Activated naive CD4-positive, alpha-beta T cell (primary cell): ENCODE measurements at places on chromosomes 2 and 18.

DNA sequence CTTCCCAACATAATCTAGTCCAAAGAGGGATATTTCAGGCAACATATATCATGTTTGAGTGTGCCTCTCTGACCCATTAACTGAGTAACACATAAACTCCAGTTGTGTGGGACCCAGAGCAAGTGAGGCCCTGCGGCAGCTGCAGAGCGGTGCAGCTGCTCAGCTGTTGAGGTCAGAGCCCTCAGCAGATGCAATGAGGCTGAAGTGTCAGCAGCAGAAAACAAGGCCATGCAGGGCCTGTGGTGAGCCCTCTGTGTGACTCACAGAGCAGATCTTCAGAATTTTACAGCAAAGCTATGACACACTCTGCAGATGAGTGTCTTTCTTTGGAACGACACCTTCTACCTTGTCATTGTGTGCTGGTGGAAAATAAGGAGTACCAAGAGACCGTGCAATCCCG is 168.5 kb downstream of the CBLN2 start:
- DNase-seq: no peak

DNA sequence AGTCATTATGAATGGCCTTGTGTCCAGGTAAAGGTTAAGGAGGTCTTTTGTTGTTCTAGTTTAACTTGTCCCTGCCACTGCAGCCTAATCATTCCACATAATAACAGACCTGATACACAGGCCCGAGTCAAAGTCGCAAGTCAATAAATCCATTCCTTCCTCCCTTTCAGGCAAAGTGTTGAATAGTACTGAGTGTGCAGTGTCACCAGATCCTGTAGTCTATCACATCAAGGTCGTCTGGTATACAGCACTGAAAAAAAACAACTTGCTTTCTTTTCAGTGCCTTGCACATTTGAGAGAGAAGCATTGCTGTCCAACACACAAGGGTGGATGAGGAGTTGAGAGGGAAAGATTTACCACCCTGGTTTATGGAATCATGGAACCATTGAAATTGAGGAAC is 606.2 kb downstream of the BCL11A start:
- no peak for DNase-seq

DNA sequence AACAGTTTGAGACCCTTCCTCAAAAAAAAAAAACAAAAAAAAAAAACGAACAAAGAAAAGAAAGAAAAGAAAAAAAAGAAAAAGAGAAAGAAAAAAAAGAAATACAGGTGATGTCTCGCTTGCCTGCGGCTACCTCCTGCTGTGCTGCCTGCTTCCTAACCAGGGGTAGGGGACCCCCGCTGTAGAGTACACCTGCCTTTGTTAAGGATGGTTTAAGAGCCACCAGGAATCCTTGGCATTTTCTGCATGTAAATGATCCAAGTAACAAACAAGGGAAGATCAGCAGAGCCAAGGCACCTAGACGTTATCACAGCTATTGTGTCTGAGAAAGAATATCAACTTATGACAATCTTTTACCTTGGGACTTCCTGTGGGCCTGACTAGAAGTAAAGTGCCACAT is 856.8 kb upstream of the GCFC2 start:
- DNase-seq: no peak

GRCh38 chr2:235779444-235779896 is 285.6 kb downstream of the AGAP1 start:
- peak; percentile 13 for DNase-seq

- DNase-seq: no peak
These were observed 79.3 kb upstream of the IGFBP5 start for GRCh38 chr2:216774620-216775019.

GRCh38 chr2:59627599-59627998 is 925.9 kb downstream of the BCL11A start:
- DNase-seq: no peak

DNA sequence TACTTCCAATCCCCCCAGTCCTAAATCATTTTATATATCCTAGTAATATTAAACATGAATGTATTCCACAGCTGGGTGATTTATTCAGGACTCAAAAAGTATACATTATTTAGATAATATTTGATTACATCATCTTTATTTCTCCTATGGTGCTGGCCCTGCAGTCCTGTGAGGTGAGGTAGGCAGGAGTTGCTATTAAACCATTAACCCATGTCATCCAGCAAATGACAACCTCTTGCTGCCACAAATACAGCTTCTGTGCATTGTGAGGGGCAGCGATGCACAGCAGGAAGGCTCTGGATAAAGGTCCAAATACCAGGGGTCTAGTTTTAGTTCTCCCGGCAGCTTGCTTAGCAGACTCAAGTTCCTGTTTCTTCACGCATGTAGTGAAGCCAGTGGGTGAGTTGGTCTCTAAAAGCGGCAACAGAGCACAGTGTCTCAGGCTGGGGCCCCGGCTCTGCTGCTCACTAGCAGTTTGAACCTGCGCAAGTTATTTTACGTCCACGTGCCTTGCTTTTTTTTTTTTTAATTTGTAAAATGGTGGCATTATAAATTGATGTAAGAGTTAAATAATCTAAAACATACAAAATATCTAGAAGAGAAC is 36.1 kb downstream of the INSIG2 start:
- DNase-seq: no peak

- DNase-seq: no peak
These were observed 213.4 kb downstream of the DCC start for GRCh38 chr18:52553441-52553840.

DNA sequence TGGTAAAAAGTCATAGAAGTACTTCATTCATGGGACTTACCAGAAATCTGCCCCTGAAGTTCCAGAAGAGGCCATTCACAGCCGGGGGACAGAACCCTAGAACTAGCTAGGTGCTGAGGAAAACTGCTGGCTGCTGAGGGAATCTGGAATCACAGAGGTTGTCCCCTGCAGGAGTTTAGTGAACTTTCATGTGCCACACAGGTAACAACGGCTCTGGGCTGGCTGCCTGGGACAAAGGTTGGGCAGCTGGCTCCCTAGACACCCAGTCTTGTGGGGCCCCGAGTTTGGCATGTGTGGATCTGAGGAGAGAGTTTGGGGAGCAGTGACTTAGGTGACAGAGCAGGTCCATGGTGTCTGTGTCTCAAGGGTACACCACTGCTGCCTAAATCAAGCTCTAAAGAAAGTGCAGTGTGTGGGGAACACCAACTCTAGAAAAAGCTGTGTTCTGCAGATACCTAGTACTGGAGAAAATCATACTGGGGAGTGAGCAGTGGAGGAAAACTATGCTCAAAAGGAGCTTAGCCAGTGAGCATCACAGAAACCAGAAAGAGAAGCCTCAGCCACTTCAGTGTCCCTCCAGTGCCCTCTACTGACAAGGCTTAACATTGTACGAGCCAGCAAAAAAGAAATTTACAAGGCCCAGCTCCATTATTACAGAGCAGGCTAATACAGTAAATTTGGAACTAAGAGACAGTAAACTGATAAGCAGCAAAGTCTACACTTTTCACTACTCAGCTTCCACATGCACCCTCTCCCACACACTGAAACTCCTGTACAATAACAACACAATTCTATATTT is 15.2 kb downstream of the GALNT3 start:
- DNase-seq: no peak

GRCh38 chr2:71604726-71605120 is 151.4 kb downstream of the DYSF start:
- no peak for DNase-seq

GRCh38 chr18:37484983-37485834 is 80.4 kb downstream of the CELF4 start:
- DNase-seq: no peak

DNA sequence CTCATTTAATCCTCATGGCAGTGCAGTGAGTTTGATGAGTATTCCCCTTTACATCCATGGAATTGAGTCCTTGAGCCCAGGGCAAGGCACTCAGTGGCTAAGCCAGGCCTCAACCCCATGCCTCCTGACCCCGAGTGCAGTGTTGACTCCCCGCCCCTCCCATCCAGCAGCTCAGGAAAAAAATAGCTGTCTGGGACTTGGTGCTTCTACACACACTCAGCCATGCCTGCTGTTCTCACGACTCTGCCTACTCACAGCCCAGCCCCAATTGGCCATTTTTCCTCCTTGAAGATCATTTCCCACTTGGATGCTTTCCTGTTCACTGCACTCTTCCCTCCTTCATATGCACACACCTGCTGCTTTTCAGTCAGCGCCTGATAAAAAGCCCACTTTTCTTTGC is 8.8 kb downstream of the FOSL2 start:
- DNase-seq: no peak

DNA sequence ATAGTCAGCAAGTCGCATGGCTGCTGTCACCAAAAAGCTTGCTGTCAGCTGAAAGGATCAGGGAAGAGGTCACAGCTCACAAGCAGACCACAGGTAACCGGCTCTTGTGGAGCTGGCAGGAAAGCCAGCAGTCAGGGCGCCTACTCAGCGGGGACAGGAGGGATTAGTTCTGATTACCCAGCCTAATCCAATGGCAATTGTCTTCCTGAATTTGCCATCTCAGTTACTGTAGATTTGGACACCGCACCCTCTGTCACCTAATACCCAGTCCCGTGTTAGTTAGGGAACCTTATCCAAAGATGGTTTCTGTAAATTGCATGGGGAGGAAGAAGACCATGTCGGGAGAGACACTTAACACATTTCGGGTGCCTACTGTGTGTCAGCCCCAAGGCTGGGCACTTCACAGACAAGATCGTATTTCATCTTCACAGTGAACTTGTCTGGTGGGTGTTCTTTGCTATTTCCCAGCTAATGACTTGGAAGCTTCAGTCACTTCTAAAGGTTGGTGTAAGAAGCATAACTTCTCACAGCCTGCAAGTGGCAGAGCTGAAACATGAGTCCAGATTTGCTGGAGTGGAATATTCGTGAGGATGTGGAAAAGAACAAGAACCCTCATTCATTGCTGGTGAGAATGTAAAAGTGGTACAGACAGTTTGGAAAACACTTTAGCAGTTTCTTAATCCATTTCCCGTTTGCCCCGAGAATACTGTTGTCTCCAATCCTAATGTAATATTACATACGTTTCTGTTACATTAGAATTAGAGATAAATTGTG is 9.9 kb downstream of the ALPK2 start:
- no peak for DNase-seq

DNA sequence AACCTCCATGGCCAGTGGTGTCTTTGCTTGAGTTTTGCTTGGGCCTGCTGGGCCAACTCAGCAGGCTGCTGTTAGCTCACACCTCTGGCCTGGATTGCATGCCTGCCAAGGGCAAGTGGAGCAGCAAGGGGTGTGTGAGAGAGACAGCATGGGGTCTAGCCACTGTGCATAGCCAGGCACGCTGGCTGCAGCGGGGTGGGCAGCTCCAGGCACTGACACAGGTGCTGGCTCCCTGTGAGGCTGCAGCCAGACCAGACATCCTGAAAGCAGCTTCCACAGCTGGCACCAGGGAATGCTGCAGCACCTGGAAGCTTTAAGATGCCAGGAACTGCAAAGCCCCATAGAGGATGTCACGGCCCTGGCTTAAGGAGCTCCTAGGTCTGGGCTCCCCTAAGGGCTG is 376.4 kb upstream of the VWC2L start:
- no peak for DNase-seq

- no peak for DNase-seq
These were observed 91.1 kb upstream of the NOL4 start for GRCh38 chr18:34315591-34316352.

DNA sequence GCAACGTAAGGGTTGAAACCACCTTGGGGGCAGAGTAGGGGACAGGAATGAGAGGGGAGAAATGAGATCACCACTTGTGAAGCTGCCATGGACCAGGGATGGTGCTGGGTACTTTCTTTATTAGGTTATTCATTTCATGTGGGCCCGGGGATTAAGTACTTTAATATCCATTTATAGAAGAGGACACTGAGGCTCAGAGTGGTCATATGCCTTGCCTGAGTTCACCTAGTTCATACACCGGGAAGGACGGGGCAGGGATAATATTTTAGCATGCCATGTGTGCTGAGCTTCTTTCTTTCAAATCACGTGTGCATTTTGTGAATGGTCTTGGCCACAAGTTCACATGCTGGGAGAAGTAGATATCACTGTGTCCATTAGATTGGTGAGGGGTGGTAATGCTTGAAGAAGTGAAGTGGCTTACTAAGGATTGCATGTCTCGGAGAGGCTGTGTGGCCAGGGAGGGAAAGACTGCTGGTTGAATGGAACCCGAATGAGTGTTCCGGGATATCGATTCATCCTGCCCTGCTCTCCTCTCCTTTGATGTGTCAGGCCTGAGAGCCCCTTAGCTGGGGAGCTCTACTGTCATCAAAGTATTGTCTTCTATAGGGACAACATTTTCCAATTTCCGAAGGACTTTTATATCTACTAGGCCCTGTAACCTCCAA is 187.1 kb downstream of the MYCN start:
- no peak for DNase-seq

GRCh38 chr2:25331686-25332365 is 9.9 kb downstream of the DNMT3A start:
- DNase-seq: no peak

- no peak for DNase-seq
These were observed 45.1 kb upstream of the RBMS1 start for GRCh38 chr2:160538559-160539355.

DNA sequence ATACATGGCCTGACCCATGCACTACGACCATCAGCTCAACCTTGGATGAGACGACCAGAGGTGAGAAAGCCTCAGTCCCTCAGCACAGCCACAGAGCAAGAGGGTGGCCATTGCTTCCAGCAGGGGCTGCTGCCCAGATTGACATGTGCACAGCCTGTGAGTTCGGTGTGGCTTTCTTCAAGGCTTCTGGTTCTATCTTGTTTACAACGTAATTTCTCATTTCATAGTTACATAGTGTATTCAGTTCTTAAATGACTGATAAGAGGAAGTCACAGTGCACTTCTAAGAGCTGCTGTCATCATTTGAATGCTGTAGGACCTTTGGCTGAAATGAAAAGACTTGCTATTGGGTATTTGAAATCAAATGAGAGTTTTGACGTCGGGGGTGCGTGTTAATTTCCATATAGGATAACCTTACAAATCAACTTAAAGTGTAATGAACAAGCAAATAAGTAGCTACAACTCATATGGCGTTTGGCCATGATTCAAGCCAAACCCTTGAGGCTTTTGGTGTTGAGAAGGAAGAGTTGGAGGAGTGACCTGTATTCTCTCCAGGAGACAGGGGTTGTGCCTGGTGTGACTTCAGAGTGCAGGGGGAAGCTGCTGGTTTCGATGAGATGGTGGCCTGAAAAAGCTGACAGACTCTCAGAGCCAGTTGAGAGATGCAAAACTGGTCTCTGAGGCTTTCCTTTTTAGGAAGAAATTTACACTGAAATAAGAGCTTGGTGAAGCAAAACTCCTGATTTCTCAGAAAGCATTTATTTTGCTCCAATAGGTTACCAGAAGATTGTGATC is 51.0 kb downstream of the TSHZ1 start:
- no peak for DNase-seq

- no peak for DNase-seq
These were observed 24.2 kb downstream of the ITM2C start for GRCh38 chr2:230888824-230889400.

DNA sequence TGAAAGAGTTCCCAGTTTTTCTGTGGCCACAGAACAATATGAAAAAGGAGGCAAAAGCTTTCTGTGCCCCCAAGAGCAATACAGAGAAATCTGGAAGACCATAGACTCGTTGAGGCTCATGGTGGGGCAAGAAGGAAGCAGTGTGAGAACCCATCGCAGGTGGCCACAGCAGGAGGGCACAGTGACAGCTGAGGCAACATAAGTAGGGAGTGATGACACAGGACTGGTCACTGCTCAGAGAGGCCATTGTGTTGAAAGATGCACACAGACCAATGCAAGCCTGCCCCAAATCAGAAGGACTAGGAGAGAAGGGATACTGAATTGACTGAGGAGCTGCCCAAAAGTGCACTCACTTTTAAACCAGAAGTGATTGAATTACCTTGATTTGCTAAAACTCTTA is 483.6 kb downstream of the EPHA4 start:
- DNase-seq: no peak
